ENCODE measurements at places on chromosomes 1 and 21. TPM values are rescaled to one million over a fixed set of nuclear protein-coding genes. Genes with fewer than 3 reads are reported as not detected.
A peak's percentile ranks its signal among the peaks of the same experiment; 100 is the strongest.

GRCh38 chr1:151547119-151547899 is 7.2 kb downstream of the TUFT1 start:
- DNase-seq, result peak; percentile 14

GRCh38 chr1:53218201-53218600 is 2.2 kb downstream of the CZIB start:
- no peak for DNase-seq

GRCh38 chr1:201896951-201897391 is 8.3 kb downstream of the SHISA4 start:
- no peak for DNase-seq

DNA sequence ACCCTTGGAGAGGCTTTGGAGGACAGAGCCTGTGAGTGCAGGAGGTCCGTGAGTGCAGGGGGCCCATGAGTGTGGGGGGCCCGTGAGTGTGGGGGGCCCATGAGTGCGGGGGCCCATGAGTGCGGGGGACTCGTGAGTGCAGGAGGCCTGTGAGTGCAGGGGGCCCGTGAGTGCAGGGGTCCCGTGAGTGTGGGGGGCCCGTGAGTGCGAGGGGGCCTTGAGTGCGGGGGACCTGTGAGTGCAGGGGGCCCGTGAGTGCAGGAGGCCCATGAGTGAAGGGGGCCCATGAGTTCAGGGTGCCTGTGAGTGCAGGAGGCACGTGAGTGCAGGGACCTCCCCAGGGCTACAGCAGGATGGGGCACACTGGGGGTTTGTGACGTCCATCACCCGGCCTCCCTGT is 108.3 kb upstream of the TTC34 start:
- DNase-seq, result no peak

GRCh38 chr1:5576673-5577065 is 415.6 kb downstream of the NPHP4 start:
- DNase-seq, result no peak

- no peak for DNase-seq
Observed at GRCh38 chr1:204087893-204088528, 15.1 kb downstream of the SOX13 start.

GRCh38 chr1:206834711-206835110 is 30.7 kb upstream of the IL20 start:
- no peak for DNase-seq

DNA sequence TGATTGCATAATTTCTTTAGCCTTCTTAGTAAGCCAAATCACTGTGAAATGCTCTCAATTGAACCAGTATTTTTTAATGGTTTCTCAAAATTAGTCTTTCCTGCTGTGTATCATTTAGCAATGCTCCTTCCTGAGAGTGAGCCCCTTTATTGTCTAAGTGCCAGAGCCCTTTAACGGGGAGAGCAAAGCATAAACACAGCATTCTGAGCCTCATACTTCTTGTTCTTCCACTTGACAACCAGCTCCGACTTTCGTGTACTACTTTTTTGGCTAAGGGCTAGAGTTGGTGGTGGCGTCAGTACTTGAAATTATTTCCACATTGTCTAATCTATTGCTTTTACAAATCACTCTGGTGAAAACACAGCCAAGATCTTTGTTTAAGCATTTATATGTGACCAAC is 299.0 kb downstream of the TPR start:
- no peak for DNase-seq

GRCh38 chr1:79204779-79205479 is 198.4 kb upstream of the ADGRL4 start:
- DNase-seq, result no peak

DNA sequence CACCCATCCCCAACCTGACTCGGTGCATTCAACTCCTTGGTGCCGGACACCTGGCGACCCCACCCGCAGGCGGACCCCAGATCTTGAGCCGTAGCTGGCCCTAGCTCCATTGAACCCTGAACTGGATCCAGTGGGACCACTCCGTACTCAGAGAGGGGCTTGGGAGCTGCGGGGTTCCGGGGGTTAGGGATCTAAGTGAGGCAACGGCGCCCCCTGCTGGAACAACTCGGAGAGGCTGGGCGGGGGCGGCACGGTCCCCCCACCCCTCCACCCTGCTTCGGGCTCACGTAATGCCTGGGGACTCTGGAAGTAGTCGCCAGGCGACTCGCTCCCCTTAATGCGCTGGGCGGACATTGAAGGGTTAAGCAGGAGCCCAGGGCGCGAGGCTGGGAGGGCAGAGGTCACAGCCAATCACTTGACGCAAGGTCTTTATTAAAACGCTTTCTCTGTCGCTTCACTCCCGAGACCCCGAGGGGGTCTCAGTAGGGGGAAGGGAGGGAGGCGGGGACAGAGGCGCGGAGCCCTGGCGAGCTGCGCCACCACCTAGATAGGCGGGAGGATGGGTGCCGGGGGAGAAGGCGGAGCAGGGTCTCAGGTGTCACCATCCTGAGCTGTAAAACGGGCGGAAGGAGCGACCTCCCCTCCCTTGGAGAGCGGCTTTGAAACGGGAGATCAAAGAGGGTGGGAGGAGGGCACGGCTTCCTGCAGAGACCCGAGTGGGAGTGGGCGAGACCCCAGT is 704 bp upstream of the CRABP2 start:
- DNase-seq, result peak; percentile 89

GRCh38 chr1:211340622-211341507 is 14.2 kb downstream of the TRAF5 start:
- DNase-seq, result no peak

DNA sequence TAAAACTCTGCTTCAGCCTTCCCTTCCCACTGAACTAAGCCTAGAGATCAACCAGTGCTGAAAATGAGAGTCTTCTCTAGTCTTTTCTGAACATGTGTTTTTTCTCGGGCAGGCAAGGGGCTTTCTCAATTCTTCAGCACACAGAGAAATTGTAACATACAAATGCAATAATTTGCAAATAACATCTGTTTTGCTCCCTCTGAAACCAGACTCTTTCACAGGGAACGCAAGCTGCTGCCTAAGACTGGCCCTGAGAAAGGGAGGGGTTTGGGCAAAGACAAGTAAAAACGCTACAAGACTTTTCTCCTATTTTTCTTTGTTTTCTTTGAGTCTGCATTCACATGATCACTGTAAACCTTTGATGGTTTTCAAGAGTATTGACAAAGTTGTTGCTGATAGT is 39.6 kb upstream of the VN1R5 start:
- DNase-seq, result peak; percentile 3

GRCh38 chr1:78520216-78520615 is 29.4 kb downstream of the PTGFR start:
- DNase-seq, result no peak

DNA sequence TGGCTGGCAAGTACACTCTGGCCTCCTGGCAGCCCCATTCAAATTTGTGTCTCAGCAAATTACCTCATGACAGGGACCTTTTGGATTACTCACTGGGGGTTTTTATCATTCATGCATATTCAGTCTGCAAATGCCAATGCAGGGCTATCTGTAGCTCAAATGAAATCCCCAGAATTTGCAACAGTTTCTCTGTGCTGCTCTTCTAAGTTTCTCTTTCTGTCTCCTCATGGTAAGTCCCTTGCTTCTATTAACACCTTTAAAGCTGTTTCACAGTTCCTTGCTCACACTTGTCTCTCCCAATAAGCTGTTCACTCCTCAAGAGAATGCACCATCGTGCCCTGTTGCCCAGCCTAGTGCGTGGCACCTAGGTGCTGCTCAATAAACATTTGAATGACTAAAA is 3.3 kb upstream of the FAM78B start:
- DNase-seq, result no peak

Gene SPRR4
- total RNA-seq, result 17.7 TPM

Gene PTPN7
- total RNA-seq, result 1.4 TPM

Gene TIAM1
- 67.8 TPM for total RNA-seq

Gene NR1I3
- total RNA-seq, result not detected

Gene HRNR
- not detected for total RNA-seq

Gene SLC9A1
- total RNA-seq, result 5.8 TPM

Gene FRRS1
- total RNA-seq, result 31.3 TPM
